ENCODE measurements at places on chromosomes 13 and 19.

DNA sequence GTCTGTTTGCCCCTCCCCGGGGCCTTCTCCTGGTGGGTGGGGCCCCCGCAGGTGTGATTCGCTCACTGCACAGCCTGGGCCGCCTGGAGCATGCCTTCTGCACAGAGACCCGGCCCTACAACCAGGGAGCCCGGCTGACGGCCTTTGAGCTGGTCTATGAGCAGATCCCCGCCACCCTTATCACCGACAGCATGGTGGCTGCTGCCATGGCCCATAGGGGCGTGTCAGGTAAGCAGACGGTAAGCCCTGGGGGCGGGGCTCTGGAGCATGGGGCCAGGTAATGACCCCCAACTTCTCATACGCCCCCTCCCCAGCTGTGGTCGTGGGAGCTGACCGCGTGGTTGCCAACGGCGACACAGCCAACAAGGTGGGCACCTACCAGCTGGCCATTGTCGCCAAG is 4.2 kb downstream of the MRI1 start:
- no peak for DNase-seq

DNA sequence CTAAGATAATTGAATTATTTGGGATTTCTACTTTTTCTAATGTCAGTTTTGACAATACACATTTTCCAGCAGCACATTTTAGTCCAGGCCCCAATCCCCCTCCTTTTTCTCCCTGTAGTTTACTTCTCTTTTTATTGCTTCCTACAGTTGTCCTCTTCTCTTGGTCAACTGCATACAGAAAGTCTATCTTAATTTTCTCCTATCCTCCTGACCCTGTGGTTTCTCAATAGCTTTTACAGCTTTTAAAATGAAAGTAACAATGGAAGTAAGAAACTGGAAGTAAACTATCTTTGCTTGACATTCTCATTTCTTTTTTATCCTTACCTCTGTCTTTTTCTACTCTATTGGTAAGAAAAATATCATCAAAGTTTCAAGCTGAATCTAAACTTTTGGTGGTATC is 106.5 kb upstream of the OXGR1 start:
- DNase-seq = no peak

GRCh38 chr19:52626915-52627314 is 11.2 kb downstream of the ZNF83 start:
- DNase-seq = no peak

- DNase-seq = no peak
Measured at GRCh38 chr13:28794396-28794795, 25.7 kb upstream of the MTUS2 start.

GRCh38 chr13:64640002-64640401 is 2590.1 kb downstream of the PCDH9 start:
- DNase-seq = no peak

DNA sequence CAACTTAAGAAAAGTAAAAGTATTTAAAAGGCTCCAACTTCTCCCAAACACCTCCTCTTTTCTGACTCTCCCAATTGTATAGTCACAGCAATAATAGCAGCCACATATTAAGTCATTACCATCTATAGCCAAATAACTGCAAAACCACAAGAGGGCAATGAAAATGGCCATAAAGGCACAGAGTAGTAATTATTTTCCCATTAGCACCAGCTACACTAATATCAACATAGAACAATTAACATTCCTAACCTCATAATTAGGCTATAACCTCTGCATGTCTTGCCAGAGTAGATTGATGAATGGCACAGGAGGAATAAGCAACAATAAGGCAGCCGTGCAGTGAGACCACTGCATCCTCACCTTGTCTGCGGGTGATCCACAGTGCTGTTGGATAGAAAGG is 226.4 kb upstream of the SERP2 start:
- no peak for DNase-seq

DNA sequence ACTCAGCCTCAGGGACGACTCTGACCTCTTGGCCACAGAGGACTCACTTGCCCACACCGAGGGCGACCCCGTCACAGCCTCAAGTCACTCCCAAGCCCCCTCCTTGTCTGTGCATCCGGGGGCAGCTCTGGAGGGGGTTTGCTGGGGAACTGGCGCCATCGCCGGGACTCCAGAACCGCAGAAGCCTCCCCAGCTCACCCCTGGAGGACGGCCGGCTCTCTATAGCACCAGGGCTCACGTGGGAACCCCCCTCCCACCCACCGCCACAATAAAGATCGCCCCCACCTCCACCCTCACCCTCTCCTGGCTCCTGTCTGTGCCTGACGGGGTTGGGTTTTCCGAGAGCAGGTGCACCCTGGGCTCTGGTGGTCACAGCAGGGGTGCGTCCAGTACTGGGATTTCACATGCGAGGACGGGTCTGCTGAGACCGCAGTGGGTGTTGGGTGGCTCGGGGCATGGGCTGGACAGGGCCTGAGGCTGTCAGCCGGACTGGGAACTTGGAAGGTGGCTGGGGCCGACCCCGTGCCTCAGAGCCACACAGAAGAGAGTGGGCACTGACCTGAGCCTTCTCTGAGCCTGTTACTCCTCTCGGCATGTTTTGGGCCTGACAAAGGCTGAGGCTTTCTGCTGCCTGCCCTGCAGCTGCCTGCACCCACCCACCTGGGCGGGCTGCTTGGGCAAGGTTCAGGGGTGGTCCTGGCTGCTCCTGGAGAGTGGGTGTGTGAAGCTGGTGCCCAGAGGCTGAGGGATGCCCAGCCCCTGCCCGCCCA is 6.3 kb upstream of the HCN2 start:
- DNase-seq = no peak

DNA sequence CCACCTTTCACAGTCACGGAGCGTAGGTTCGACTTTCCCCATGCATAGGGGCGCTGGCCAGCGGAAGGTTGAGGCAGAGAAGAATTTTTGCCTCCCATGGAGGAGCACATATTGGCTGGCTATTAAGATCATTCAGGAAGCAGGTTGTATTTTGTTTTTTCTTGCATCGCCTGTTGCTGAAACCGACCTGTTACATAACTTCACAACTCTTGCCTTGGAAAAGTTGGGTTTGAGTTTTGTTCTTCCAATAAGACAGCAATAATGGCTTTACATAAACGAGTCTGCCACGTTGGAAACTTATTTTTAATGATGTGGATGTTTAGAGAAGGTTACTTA is 1.4 kb downstream of the UPF1 start:
- no peak for DNase-seq

GRCh38 chr19:3075605-3076431 is 13.5 kb upstream of the TLE5 start:
- DNase-seq = no peak

DNA sequence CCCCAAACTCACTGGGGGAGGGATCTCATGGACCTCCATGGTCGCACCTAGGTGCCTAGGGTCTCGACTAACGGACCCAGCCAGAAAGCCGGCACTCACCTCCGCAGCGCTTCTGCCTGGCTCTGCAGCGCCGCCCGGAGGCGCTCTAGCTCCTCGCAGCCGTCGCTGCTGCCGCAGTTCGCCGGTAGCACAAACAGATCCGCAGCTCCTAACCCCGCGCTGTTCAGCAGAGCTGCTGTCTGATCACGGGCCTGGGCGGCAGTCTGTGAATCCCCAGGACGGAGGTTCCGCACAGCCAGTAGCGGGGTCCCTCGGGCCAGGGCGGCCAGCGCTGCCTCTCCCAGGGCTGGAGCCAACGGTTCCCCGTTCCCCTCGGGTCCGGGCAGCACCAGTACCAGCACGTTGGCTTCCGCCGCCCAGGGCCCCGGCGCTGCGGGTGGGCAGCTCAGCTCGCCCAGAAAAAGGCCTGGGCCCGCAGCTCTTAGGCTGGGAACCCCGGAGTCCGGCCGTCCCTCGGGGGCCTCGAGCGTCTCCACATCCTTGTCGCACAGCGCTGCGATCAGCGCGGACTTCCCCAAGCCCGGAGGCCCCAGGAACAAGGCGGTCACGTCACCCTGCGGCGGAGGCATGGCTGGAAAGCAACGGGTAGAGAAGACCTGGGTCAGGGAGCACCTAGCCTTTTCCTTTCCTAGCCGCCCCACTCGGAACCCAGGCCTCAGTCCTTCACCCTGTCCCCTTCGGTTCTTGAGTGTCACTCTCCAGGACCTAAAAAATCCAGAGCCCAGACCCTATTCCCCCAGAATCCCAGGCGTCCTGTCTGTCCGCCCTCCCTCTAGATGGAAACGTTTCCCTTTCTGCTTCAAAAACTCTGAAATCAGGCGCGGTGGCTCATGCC is 977 bp downstream of the IRGQ start:
- DNase-seq = no peak

GRCh38 chr19:50725218-50725910 is 2.2 kb downstream of the CLEC11A start:
- no peak for DNase-seq

Measured in smooth muscle cell of the brain vasculature (primary cell).